ENCODE measurements at places on chromosomes 4 and X. TPM values are rescaled to one million over a fixed set of nuclear protein-coding genes. Genes with fewer than 3 reads are reported as not detected.

BMP3 gene
- not detected for polyA plus RNA-seq

XAGE1B gene
- not detected for polyA plus RNA-seq

AFF2 gene
- 0.10 TPM for polyA plus RNA-seq

TCEAL7 gene
- 9.8 TPM for polyA plus RNA-seq

S100G gene
- polyA plus RNA-seq: not detected

F9 gene
- not detected for polyA plus RNA-seq

CLDN2 gene
- polyA plus RNA-seq: 2.5 TPM

SLITRK2 gene
- not detected for polyA plus RNA-seq

GPR173 gene
- not detected for polyA plus RNA-seq

PHOX2B gene
- not detected for polyA plus RNA-seq

FHIP1A gene
- 0.90 TPM for polyA plus RNA-seq

IL21 gene
- not detected for polyA plus RNA-seq

ODAPH gene
- 0.28 TPM for polyA plus RNA-seq

CPZ gene
- 0.25 TPM for polyA plus RNA-seq

UGT2B11 gene
- polyA plus RNA-seq: not detected

INTS6L gene
- polyA plus RNA-seq: 9.4 TPM

P2RY8 gene
- 0.76 TPM for polyA plus RNA-seq

SH3BGRL gene
- polyA plus RNA-seq: 95.4 TPM

GDPD2 gene
- 0.18 TPM for polyA plus RNA-seq

DSPP gene
- polyA plus RNA-seq: not detected

ADAMTS3 gene
- polyA plus RNA-seq: 0.19 TPM

CC2D2A gene
- 5.7 TPM for polyA plus RNA-seq

DMP1 gene
- not detected for polyA plus RNA-seq

Data from stomach (tissue), 19 donors.